ENCODE measurements at places on chromosomes 4 and X.

DNA sequence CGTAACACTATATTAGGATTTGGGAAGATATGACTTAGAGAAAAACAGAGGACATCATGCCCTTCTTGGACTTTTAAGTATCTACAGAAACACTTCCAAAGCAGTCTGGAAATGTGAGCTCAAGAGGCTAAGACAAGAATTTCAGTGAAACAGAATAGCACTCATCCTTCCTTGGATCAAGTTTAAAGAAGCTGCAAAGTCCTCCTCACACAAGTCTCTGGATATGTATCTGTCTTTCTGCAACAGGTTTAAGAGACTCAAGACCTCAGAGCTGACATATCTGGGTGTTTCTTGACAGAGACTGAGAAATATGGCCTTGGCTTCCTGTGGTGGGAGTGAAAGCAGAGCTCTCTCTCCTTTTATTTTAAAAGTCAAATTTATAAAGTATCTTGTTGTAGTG lies 82.5 kb upstream of the GIMD1 start:
- no peaks in the 10 kb centered on the region for H3K36me3 ChIP-seq
- no peaks in the 10 kb centered on the region for H3K27me3 ChIP-seq
- DNase-seq: no peak
- no peak overlapping the region for H3K4me3 ChIP-seq

DNA sequence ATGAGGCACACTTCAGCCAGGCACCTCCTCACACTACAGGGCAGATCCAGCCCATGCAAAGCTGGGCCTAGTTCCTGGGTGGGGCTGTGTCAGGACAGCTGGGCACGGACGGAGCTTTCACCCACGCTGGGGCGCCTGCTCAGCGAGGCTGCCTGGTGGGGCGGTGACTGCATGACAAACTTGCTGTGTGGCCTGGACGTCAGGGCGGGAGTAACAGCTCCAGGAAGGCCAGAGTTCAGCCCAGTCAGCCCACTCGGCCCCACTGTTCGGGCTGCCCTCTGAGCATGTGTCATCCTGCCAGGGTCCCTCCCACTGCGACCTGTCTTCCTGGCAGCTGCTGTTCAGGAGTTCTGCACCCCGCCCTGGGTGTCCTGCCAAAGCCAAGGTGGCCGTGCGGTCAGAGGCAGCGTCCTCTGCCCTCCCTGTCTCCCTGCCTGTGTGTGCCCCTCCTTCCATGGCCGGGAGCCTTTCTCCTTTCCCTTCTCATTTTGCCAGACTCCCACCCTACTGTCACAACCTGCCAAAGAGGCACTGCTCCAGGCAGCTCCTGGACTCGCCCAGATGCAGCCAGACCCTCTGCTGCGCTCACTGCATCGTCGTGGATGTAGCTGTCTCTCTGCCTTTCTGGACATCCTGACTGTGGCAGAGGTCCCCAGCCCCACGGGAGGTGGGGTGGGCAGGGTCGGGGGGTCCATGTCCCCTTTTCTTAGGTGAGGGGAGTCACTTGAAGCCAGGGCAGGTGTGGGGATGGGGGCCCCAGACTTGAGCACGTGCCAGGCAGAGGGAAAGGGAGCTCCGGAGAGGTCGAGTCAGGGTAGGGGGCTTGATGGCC lies 33.0 kb upstream of the KIAA0232 start:
- H3K27ac ChIP-seq: no peak overlapping the region
- H3K4me1 ChIP-seq: no peaks in the 10 kb centered on the region
- no peak overlapping the region for H3K4me3 ChIP-seq
- no peak for DNase-seq
- H3K27me3 ChIP-seq: peaks cover 4% of the 10 kb centered on the region

GRCh38 chr4:89894649-89895550 lies at the start of gene MMRN1:
MMRN1 (plus strand) TSS chr4:89894854; CDS start chr4:89894972, 118 bp downstream.
- peaks cover 9% of the 10 kb centered on the region for H3K27me3 ChIP-seq
- H3K4me1 ChIP-seq: peaks cover 15% of the 10 kb centered on the region
- H3K36me3 ChIP-seq: no peaks in the 10 kb centered on the region
- peak within 1 kb of the TSS; percentile 52 for H3K4me3 ChIP-seq
- DNase-seq: no peak

- peaks cover 25% of the 10 kb centered on the region for H3K27me3 ChIP-seq
- no peaks in the 10 kb centered on the region for H3K36me3 ChIP-seq
- peak overlapping the region; percentile 7 for H3K4me3 ChIP-seq
- H3K4me1 ChIP-seq: peaks cover 8% of the 10 kb centered on the region
- no peak for DNase-seq
Measured at GRCh38 chr4:120921456-120922380, 808 bp downstream of the PRDM5 start.

- no peak overlapping the region for H3K27ac ChIP-seq
- H3K36me3 ChIP-seq: no peaks in the 10 kb centered on the region
- no peaks in the 10 kb centered on the region for H3K4me1 ChIP-seq
- no peak overlapping the region for H3K4me3 ChIP-seq
Measured at GRCh38 chr4:30125868-30126267, 594.3 kb upstream of the PCDH7 start.

GRCh38 chr4:154720618-154721267 lies 23.1 kb upstream of the LRAT start:
- H3K27me3 ChIP-seq: peaks cover 2% of the 10 kb centered on the region
- no peak overlapping the region for H3K4me3 ChIP-seq
- no peaks in the 10 kb centered on the region for H3K4me1 ChIP-seq
- no peak for DNase-seq
- no peaks in the 10 kb centered on the region for H3K36me3 ChIP-seq
- no peak overlapping the region for H3K27ac ChIP-seq

DNA sequence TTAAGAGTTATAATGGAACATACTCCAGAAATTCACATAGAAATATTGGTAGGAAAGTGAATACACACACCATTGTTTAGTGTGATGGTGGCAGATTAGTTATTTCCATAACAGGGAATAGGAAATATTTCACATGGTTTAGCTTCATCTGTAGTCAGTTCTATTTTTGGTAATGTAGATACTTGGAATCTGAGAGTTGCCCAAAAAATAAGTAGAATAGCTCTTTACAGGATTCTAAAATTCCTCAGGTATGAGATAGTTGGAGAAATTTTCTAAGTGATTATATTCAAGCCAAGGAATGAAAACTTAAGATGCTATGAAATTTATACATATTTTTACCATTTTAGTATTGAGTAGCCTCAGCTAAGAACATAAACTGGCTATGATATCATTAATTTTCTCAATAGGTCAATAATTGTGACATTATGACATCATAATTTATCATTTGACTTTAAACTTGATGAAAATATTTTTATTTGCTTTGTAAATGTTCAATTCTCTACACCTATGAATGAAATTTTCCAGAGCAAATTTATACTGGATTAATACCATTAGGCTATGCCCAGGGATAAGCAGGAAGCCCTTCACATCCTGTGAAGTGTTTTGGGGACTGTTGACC lies 35.8 kb downstream of the CPEB2 start:
- no peaks in the 10 kb centered on the region for H3K27me3 ChIP-seq
- no peak for DNase-seq
- H3K4me1 ChIP-seq: no peaks in the 10 kb centered on the region
- peaks cover 52% of the 10 kb centered on the region for H3K36me3 ChIP-seq

DNA sequence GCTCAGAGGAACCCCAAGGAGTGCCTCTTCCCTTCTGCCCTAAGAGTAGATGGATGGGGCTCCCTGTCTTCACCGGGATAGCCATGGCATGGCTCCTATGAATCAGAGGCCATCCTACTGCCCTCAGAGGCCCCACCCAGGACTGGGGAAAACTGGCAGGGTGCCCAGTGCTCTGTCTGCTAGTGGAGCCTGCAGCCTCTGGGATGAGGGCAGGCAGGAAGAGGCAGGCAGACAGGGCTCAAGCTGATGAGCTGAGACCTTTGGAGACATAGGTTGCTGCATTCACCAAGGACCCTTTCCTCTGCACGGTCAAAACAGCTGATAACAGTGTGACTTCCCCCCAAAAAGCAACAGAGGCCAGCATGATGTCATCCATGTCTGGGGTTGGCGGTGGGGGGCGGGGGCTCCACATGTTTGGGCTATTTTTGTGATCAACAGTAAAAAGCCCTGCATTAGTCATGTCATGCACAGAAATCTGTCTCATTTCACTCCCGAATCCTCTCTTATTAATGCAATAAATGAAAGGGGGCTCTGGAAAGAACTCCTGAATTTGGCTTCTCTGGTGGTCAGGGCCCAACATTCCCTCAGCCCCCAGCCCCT lies 207.6 kb upstream of the MAMLD1 start:
- H3K27ac ChIP-seq: no peak overlapping the region
- no peak overlapping the region for H3K4me3 ChIP-seq
- no peak for DNase-seq
- no peaks in the 10 kb centered on the region for H3K27me3 ChIP-seq

DNA sequence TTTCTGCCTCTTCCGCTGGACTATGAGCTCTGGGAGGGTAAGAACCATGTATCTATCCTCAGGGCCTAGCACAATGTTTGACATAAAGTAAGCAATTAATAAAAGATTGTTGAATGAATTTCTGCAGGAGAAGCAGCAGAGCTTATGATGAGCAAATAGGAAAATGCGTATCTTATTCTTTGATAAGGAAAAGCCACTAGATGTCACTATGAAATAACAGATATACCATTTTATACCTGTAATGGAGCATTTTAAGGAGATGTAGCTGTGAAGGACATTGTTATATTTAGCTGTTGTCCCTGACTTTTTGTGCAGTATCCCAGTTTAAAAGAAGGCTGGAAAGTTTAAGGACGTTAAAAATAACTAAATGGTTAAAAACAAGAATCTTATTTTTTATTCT lies 147.2 kb upstream of the MBNL3 start:
- no peaks in the 10 kb centered on the region for H3K4me1 ChIP-seq
- no peak for DNase-seq
- H3K4me3 ChIP-seq: no peak overlapping the region
- no peaks in the 10 kb centered on the region for H3K27me3 ChIP-seq
- no peaks in the 10 kb centered on the region for H3K36me3 ChIP-seq
- H3K27ac ChIP-seq: no peak overlapping the region

DNA sequence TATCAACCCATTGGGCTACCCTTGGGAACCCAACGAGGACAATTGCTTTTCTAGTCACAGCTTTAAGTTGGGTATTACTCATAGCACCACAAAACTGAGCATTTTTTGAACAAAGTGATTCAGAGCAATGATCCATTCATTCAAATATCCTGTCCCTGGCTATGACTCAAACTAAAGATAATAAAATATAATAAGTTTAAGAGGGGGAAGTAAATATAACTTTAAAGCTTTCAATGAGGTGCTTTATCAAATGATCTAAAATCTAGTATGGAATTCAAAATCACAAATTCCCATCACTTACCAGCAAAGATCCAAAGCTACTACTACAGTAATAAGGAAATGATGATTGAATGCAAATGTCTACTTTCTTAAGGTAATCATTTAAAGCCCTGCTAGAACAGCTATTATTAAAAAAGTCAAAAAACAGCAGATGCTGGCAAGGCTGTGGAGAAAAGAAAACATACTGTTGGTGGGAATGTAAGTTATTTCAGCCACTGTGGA lies 39.8 kb upstream of the S100G start:
- no peak overlapping the region for H3K4me3 ChIP-seq
- H3K36me3 ChIP-seq: peaks cover 28% of the 10 kb centered on the region
- no peaks in the 10 kb centered on the region for H3K4me1 ChIP-seq
- no peaks in the 10 kb centered on the region for H3K27me3 ChIP-seq
- DNase-seq: no peak

GRCh38 chr4:121951521-121952110 lies at the start of gene TRPC3:
TRPC3 (minus strand) TSS chr4:121952060; CDS start chr4:121951680, 380 bp downstream.
- no peak within 1 kb of the TSS for H3K27ac ChIP-seq
- no peaks in the 10 kb centered on the region for H3K36me3 ChIP-seq
- H3K27me3 ChIP-seq: peaks cover 39% of the 10 kb centered on the region
- peak within 1 kb of the TSS; percentile 82 for H3K4me3 ChIP-seq
- DNase-seq: peak; percentile 32

DNA sequence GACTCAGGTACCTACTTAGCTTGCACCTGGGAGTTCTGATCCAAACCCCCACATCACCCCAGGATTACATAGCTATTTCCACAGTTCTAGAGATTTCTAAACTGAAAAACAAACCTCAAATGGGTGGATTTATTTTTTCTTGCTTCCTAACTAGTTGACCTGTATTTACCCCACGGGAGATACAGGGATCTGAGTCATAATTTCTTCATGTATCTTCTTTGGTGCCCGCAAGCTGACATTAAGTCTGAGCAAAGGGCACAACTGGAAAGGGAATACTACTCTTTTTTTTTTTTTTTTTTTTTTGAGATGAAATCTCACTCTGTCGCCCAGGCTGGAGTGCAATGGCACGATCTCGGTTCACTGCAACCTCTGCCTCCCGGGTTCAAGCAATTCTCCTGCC lies 10.0 kb upstream of the ELOVL6 start:
- H3K27ac ChIP-seq: no peak overlapping the region
- no peaks in the 10 kb centered on the region for H3K36me3 ChIP-seq
- no peaks in the 10 kb centered on the region for H3K27me3 ChIP-seq

- DNase-seq: no peak
- no peak overlapping the region for H3K27ac ChIP-seq
- H3K36me3 ChIP-seq: no peaks in the 10 kb centered on the region
- no peaks in the 10 kb centered on the region for H3K4me1 ChIP-seq
- no peaks in the 10 kb centered on the region for H3K27me3 ChIP-seq
- no peak overlapping the region for H3K4me3 ChIP-seq
Measured at GRCh38 chr4:152283801-152284470, 252.0 kb downstream of the FBXW7 start.

- no peaks in the 10 kb centered on the region for H3K36me3 ChIP-seq
- no peak overlapping the region for H3K27ac ChIP-seq
- H3K27me3 ChIP-seq: no peaks in the 10 kb centered on the region
Measured at GRCh38 chrX:50771382-50771781, 42.6 kb downstream of the SHROOM4 start.

GRCh38 chr4:153791746-153792617 lies 3.1 kb upstream of the SFRP2 start:
- H3K36me3 ChIP-seq: no peaks in the 10 kb centered on the region
- H3K4me1 ChIP-seq: peaks cover 48% of the 10 kb centered on the region
- H3K27me3 ChIP-seq: peaks cover 77% of the 10 kb centered on the region
- peak overlapping the region; percentile 81 for H3K4me3 ChIP-seq
- no peak for DNase-seq

All from activated B cell treated with CpG ODN at 0.5 μM for 24 hours (primary cell).